Stimulated activated CD4-positive, alpha-beta T cell treated with anti-CD3 and anti-CD28 coated beads, Interleukin-1b, Interleukin-23, amount 100 ng/mL, for 1 hour (primary cell): ENCODE measurements at places on chromosomes 1 and 21.

GRCh38 chr1:2354511-2355372, 36.6 kb downstream of the MORN1 start:
- DNase-seq: no peak

DNA sequence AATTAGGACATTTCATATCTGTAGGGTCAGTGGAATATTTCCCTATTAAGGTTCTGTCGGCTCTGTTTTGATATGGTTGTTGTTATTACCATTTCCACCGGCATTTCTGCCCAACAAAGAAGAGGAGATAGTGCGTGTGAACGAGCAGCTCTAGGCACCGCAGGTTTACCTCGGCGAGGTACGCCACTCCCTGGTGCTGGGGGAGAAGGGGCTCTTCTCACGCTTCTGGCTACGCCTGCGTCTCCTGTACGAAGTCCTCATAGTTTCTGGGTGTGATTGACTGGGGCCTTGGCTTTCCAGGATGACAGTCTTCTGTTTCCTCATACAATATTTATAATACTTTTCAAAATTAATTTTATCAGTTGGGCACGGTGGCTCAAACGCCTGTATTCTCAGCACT, 54.4 kb upstream of the DIP2A start:
- DNase-seq: no peak

- no peak for DNase-seq
These were observed 5.9 kb upstream of the LSS start for GRCh38 chr21:46234436-46234950.

GRCh38 chr1:205927676-205928075, 15.6 kb downstream of the SLC26A9 start:
- DNase-seq: no peak

GRCh38 chr1:113905435-113905861, 322 bp downstream of the DCLRE1B start:
- no peak for DNase-seq

DNA sequence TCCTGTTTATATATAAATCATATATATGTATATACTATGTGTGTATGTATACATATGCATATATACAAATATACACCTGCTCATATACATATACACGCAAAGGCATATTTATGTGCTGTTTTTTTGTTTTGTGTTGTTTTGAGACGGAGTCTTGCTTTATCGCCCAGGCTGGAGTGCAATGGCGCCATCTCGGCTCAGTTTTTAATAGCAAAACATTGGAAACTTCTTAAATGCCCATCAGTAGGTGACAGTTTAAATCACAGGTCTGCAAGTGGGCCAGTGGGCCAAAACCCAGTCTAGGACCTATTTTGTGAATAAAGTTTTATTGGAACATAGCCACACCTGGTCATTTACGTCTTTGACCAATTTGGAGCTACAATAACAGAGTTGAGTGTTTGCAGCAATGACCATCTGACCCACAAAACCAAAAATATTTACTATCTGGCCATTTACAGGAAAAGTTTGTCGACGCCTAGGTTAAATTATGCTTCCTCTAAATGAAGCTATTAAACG, 132.3 kb downstream of the TOMM20 start:
- no peak for DNase-seq
